Left cardiac atrium (tissue), 4 donors: ENCODE measurements at places on chromosomes 7 and 10.
A peak's percentile ranks its signal among the peaks of the same experiment; 100 is the strongest.

GRCh38 chr10:95741807-95742467, 14.0 kb upstream of the ENTPD1 start:
- peak; percentile 54 for DNase-seq

DNA sequence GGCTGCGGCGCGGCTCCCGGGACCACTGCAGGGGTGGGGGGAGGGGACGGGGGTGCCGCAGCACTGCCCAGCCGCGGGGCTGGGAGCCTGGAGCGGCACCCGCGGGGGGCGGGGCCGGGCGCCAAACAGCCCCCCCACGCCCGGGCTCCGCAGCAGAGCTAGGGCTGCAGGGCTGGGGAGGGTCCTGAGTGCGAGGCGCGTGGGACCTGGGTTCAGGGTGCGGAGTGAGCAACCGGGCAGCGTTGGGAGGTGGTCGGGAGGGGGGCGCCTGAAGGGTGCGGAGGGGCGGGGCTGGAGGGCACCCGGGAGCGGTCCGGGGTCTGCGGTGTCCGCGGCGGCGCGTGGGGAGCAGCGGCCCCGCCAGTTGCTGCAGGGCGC, 528 bp downstream of the CAMK2G start:
- no peak for DNase-seq

- DNase-seq = no peak
Measured at GRCh38 chr7:115230882-115231571, 309.1 kb downstream of the MDFIC start.

GRCh38 chr7:128036226-128036940, 5.1 kb upstream of the LRRC4 start:
- no peak for DNase-seq

GRCh38 chr10:59879363-59879913, 26.9 kb downstream of the CCDC6 start:
- DNase-seq = no peak

DNA sequence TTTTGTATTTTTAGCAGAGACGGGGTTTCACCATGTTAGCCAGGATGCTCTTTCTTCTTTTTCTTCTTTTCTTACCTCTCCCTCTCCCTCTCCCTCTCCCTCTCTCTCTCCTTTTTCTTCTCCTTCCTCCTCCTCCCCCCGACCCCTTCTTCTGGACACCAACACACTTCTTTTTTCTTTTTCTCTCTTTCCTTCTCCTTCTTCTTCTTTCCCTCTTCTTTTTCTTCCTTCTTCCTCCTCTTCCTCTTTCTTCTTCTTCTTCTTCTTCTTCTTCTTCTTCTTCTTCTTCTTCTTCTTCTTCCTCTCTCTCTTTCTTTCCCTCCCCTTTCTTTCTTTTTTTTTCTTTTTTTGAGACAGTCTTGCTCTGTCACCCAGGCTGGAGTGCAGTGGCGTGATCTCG, 14.0 kb downstream of the MMD2 start:
- DNase-seq = no peak

- no peak for DNase-seq
Measured at GRCh38 chr7:142753366-142753765, 4.1 kb downstream of the PRSS1 start.

- DNase-seq = no peak
Measured at GRCh38 chr7:51126324-51126723, 190.3 kb downstream of the COBL start.

DNA sequence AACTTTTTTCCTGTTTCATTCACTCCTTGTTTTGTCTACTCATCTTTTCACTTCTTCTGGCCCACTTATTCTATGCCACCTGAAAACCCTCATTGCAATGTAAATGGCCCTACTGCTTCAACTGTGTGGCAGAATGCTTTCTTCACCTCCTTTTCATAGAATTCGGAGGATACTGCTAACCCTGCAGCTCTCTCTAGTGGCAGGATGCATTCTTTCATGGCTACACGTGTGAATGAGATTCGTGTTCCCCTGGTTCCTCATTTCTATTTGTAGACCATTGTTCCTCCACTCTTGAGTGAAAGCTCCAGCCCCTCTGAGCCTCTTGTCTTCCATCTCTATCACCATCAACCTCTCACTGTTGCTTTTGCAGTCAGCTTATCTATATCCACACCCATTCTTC, 20.9 kb upstream of the CYP26C1 start:
- DNase-seq = no peak

GRCh38 chr7:118747473-118747872, 523.0 kb downstream of the ANKRD7 start:
- DNase-seq = no peak

DNA sequence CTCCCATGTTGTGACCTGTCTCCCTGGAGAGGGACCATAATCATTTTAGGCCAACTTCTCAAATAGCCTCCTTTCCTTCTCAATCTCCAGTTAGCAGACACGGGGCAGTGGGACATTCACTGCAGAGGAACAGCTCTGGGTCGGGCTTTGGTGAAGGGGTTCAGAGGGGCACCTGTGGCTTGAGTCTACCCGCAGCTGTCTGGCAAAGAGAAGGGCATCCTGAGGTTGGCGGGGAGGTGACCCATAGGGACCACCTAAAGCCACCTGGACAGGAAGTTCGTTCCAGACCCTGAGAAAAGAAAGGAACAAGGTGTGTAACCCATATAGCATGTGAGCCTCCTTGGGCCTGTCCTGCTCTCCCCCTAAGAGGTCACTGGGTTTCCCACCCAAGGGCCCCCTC, 155.0 kb downstream of the OAT start:
- DNase-seq = no peak

- DNase-seq = peak; percentile 35
Measured at GRCh38 chr10:32207544-32207943, 139.4 kb downstream of the EPC1 start.

GRCh38 chr7:119733127-119733879, 539.7 kb upstream of the KCND2 start:
- no peak for DNase-seq

DNA sequence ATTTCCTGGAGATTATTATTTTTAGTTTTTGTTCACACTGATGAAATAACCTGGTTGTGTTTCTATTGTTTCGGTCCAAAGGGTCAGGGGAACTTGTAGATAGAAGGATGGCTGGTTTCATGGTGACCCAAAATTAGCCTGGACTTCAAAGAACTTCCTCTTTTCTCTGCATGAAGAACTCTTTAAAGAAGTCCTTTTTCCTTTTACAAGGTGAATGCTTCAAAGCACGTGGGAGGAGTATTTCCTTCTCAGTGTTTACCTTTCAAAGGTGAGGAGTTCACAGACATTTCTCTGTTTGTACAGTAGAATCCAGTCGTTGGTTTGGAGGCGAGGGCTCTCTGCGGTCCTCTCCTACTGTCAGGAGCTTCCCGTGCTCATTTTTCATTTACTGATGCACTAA, 561.7 kb downstream of the GATA3 start:
- no peak for DNase-seq

- no peak for DNase-seq
Measured at GRCh38 chr10:49000437-49001398, 61.1 kb upstream of the LRRC18 start.
